GM20000 (cell line): ENCODE measurements at places on chromosomes 12 and 14.

- no peak for DNase-seq
Observed at GRCh38 chr14:79986251-79986650, 225.1 kb downstream of the DIO2 start.

DNA sequence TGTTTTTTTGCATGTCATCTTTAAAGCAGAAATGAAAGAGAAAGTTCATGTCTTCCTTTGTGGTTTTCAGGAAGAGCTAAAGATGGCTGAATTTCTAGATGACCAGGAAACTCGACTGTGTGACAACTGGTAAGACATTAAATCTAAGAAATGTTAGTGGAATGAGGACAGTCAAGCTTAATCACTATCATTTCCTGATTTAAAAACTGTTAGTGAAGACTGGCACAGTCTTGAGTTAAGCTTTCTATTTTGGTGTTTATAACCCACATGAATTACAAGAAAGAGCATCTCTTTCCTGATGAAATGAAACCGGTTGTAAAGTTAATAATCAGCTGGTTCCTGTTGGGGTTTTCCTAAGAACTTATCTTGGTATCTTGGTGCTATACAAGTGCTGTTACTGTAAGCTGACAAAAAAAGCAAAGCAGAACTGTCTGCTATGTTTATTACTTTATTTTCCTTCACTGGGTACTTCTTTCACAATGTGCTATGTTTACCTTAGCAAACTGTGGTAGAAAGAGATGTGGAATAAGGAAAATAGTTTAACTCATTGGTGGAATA lies 5.2 kb downstream of the TRAFD1 start:
- DNase-seq, result peak; percentile 54

- peak; percentile 80 for DNase-seq
Observed at GRCh38 chr12:113048716-113049127, 7.8 kb upstream of the DTX1 start.

DNA sequence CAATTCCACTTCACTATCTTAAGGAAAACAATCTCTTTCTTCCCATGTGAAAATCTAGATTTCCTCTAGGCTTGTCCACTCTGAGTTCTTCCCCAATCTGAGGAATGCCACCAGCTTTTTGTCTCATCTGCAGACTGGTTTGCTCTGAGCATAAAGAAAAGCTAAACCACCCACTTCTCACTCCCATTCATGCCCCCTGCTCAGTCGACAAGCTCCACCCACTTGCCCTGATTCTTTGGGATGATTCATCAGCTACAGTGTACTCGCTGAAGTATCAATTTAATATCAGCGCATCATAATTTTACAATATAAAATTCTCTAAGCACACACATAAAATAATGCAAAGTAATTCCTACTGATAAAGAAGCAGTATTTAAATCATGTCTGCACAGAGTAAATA lies 209.1 kb downstream of the GRIN2B start:
- no peak for DNase-seq

GRCh38 chr12:99133401-99133800 lies 488.3 kb downstream of the APAF1 start:
- DNase-seq, result no peak

DNA sequence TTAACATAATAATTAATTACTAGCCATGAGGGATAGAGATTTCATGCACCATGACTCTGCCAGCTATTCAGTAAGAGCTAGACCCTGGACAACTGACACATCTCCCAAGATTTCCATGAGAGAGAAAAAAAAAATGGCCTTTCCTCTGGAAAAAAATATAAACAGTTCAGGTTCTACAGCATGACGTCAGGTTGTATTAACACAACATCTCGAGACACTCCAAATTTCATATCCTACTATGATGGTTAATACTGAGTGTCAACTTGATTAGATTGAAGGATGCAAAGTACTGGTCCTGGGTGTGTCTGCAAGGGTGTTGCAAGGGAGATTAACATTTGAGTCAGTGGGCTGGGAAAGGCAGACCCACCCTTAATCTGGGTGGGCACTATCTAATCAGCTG lies 11.1 kb downstream of the DBX2 start:
- no peak for DNase-seq

DNA sequence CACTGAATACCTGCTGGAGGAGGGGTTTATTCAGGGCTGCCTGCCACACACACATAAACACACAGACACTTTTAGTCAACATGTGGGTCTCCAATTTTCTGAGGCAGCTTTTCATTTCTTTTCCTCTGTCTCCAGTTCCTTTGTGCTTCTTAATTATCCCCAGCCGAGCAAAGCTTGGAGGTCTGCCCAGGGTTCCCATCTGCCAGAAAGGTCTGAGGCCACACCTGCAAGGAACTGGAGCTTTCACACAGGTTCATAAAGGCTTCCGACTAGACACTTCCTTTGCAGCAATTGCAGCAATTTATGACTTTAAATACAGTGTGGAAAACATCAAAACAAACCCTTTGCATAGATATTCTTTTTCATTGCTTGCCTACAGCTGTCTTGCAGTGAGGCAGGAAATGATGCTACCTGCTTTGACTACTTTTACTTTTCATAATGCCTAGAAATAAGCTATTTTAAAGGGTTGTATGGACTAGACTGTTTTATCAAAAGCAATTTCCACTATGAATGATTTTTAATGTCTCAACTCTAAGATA lies 1318.9 kb downstream of the AACS start:
- no peak for DNase-seq

DNA sequence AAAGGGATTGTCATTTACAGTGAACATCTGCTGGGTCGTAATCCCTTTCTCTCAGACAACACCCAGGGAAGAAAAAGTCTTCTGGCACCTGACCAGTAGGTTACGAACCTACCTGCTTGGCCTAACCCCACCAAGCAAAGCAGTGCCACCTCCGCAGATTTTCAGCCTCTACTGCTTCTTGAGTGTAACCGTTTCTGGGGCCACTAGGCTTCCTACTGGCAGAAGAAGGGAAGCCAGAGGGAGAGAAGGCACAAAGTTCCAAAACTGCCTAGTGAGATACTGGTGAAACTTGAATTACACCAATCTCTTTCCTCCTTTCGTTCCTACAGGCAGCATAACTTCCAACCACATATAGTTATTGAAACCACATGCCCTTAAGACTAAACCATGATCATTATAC lies 383.6 kb downstream of the BCAT1 start:
- no peak for DNase-seq

GRCh38 chr12:119069147-119069642 lies 87.9 kb downstream of the SRRM4 start:
- no peak for DNase-seq

DNA sequence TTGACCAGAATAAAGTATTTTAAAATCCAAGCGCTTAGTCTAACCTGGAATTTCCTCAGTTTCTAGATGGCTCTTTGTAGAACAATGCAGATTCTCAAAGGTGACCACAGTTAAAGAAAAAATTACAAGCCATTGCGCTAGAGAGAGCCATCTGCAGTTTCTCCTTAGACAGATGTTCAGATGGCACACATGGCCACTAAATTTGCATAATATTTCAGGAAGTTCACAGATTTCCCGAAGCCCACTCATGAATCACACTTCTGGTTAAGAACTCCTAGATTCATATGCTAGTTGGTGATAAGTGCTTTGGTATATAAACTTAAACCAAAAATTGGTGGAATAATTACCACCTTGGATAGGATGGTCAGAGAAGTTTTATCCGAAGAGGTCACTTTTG lies 749 bp downstream of the AKAP3 start:
- DNase-seq, result no peak

DNA sequence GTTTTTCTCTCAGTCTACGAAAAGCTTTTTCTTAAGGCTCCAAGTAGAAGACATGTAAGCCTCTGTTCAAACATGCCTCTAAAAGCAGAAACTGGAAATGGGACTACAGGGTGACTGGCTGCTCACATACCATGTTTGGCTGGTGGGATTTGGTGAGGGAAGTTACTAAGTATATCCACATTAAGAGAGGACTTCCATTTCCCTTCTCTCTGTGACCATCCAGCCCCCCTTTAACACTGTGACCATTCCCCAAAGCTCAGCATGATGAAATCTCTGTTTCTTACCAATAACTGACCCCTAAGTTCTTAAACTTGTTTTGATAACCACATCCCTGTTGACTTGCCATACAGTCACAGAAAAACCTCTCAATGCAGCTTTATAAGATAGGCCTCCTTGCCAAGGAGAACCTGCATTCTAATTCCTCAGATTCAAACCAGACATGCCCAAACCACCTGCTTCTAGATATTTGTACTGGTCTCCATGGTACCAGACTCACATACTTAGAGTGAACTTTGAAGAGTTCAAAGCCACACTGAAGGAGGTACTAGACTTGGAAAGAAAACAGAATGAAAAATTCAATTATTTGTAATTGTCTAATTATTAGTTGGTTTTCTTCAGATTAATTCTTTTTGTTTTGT lies 102.2 kb downstream of the VEZT start:
- no peak for DNase-seq

DNA sequence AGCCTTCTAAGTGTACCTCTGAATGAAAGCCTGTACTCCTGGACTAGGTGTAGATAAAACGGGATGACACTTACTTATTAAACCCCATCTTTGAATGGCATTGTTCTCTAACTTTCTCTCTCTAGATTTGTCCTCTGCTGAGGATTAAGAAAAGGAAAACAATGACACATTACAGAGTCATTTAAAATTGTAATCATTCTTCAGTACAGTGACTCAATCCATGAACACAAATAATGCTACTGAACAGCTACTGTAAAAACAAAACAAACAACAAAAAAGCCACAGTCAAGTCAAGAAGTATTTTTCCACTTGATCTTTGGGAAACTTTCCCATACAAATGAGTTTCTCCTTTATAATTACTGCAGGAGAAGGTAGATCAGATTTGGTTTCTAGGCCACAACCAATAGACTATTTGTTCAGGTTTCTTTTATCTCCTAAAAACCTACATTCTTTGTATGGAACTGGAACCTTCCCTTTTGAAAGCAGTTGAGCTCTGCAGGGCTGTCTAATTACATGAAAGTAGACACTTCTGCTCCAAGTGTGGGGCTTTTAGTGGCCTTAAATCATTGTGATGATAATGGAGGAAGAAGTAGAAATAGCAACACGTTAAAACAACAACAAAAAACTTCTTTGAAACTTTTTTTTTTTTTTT lies 219.1 kb downstream of the ESR2 start:
- no peak for DNase-seq

DNA sequence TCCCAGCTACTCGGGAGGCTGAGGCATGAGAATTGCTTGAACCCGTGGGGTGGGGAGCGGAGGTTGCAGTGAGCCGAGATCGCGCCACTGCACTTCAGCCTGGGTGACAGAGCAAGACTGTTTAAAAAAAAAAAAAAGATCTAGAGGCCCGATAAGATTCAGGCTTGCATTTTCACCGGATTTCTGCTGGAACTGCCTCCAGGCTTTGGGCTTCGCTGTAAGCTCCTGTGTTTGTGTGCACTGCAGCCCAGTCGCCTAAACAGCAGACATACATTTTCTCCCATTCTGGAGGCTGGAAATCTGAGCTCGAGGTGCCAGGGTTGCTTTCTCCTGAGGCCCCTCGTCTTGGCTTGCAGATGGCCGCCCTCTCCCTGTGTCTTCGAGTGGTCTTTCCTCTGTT lies 12.2 kb downstream of the BRI3BP start:
- no peak for DNase-seq

GRCh38 chr12:99959549-99960170 lies 25.1 kb downstream of the ANKS1B start:
- no peak for DNase-seq

DNA sequence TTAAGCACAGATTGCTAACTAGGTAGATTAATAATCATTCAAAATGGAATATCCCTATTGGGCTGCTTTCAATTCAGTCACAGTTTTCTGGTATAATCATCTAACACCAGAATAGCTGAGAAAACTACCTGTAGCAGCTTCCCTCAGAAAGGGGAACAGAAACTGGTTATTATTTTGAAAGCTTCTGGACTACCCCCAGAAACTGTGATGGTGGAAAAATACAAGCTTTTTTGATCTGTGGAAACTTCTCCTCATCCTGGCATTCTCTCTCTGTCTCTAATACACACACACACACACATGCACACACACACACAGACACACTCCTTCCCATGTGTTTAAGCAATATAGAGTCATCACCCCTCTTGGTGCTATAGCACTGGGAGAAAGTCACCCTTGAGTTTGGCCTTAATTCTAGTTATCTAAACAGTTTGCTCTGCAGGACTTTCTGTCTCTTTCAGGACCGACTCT lies 251.5 kb upstream of the LMO3 start:
- DNase-seq, result peak; percentile 57

- DNase-seq, result no peak
Observed at GRCh38 chr14:77964586-77964985, 164.7 kb downstream of the ADCK1 start.

DNA sequence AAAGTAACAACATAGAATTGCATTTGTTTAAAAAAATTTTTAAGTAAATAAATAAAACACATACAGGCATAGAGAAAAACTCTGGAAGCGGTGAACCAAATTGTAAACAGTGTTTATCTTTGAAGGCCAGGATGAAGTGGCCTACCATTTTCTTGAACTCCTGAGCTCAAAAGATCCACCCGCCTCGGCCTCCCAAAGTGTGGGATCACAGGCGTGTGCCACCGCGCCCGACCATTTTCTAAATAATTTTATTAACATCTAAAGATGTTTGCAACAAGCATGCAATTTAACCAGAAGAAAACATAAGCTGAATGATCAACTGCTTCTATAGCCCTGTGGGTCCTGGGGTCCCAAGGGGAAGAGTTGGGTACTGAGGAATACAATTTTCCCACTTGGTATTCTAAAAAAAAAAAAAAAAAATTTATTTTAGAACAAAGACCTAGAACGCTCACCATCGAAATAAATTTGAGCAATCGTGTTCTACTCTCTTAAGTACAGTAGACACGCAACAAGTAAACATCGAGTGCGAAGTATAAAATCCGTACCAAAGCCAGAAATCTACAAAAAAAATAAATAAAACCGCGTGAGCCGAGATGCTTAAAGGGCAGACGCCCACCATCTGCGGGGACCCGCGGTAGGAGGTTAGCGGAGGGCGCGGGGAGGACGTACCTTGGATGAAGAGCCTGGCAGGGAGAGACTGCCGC lies 484 bp downstream of the MIS18BP1 start:
- DNase-seq, result no peak

- no peak for DNase-seq
Observed at GRCh38 chr14:90644882-90645281, 171.3 kb downstream of the TTC7B start.

- DNase-seq, result no peak
Observed at GRCh38 chr12:97556302-97556779, 93.7 kb downstream of the RMST start.

DNA sequence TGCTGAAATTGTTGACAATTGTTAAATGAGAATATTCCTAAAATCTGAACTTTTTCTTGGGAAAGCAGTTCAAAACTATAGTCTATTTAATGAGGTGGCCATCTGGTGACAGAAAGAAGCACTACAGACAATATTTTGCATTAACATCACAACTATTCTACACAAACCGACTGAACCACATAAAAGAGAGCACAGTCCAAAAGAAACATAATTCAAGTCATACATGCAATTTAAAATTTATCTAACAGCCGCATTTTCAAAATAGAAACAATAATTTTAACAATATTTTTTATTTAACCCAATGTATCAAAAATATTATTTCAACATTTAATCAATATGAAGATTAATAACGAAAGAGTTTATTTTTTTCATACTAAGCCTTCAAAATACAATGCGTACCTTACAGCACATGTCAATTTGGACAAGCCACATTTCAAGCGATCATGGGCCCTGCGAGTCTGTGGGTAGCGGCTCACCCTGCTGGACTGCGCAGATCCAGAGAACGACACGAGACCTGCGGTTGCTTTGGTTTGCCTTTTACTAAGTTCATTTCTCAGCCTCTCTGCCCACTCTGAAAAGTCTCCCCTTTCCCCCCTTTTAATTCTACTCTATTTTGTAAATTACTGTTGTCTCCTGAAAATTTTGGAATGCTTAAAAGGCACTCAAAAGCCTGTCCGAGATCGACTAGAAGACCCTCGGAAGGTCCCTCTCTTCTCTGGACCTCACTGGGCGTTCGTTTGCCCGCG lies 947 bp upstream of the LRRC9 start:
- peak; percentile 51 for DNase-seq
